ENCODE measurements at places on chromosomes 6 and 20.

- DNase-seq: no peak
Measured at GRCh38 chr6:84271061-84271716, 43.7 kb upstream of the CEP162 start.

GRCh38 chr6:129236001-129236517 lies 353.1 kb downstream of the LAMA2 start:
- no peak for DNase-seq

GRCh38 chr6:13872681-13873080 lies 52.1 kb upstream of the RNF182 start:
- no peak for DNase-seq

DNA sequence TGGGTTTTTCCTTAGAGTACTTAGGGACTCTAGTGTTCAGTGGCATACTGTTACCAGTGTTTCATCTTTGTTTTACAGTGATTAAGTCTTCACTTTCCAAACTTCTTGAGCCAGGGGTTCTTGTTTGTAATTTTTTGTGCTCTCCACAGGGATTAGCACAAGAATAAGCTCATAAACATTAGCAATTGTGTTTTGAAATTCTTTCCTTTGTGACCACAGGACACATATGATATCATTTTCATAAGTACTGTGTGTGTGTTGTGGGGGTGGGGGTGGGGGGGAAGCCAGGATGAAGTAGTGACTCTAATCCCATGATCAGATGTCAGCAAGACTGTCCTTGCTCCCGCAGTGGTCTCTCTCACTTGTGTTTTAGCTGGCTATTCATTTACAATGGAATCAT lies 101.5 kb upstream of the SCP2D1 start:
- no peak for DNase-seq

DNA sequence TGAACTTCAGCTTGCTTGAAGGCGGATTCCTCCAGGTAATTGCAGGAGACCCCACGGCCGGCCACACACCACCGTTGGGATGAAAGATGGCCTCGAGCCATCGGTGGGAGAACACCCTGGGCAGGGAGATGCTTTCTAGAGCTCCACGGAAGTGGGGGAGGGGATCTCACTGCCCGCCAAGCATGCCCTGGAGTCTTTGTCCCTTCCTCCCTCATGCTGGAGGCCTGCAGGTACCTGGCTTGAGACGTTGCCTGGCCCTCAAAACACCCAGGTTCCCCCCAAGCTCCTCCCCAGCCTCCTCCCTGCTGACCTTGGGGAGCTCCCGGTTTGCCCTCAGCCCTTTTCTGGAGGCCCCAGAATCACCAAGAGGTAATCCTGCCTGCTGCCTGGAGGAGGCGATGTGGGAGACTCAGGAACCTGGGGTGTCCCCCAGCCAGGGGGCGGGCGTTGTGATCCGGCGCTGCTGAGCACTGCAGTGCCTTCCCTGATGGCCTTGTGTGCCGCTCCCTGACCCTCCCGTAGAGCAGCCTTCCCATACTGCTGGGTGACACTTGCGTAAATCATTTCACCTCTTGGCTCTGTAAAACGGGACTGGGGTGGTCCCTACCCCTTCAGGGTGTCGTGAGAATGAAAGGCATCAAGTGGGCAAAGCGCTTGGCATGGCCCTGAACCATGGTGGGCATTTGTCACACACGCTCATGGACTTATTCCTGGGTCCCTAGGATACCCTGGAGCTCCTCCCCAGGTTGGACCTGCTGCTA lies 91.4 kb downstream of the CEBPB start:
- DNase-seq: no peak

DNA sequence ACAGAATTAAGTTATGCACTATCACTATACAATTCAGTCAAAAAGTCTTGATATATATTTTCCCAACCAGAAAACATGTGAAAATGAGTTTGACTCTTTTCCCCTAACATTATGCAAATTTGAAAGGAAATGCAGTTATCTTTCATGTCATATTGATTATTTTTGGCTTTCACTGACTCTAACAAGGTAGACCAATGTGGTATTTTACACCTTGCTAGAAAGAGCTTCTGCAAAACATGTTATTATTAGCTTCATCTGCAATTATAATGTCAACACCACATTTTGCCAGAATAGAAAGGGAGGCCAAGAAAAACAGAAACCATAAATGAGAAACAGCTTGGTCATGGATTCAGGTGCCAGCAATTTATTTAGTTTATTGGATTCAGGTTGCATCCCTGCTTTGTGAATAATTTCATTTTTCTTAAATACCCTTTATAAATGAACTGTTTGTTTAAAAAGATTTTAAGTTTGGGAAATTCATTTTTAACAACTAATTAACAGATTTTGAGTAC lies 226.1 kb upstream of the GJE1 start:
- DNase-seq: no peak

GRCh38 chr6:69238067-69238466 lies 558.7 kb downstream of the LMBRD1 start:
- DNase-seq: no peak

- DNase-seq: no peak
Measured at GRCh38 chr20:25045343-25045712, 12.6 kb downstream of the ACSS1 start.

- DNase-seq: no peak
Measured at GRCh38 chr20:24664266-24664986, 195.0 kb downstream of the SYNDIG1 start.

- DNase-seq: no peak
Measured at GRCh38 chr20:59518881-59519706, 85.2 kb upstream of the PHACTR3 start.

- no peak for DNase-seq
Measured at GRCh38 chr6:42028234-42029061, 21.9 kb upstream of the TAF8 start.

- no peak for DNase-seq
Measured at GRCh38 chr20:25574411-25574810, 10.9 kb downstream of the NINL start.

GRCh38 chr6:130696806-130697205 lies 130.4 kb upstream of the SMLR1 start:
- DNase-seq: no peak

DNA sequence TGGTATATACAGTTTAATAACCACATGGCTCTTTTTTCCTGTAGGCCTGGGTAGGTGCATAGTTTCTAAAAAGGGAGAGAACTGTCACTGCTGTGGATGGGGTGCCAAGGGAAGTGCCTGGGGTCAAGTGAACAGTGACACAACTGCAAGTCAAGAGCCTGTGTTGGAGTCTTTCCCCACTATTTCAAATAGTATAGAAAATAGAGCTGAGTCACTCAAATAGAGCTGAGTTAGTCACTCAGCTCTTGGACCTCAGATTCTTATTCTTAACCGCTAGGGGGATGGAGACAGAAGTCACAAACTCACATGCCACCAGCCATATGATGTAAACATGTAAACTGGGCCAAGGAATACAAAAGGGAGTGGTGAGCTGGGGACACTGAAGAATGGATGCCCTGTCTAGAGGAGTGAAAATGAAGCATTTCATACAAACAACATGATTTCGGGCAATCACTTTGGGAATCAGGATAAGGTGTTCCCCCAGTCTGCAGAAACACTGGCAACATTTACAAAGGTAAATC lies 2.1 kb downstream of the NQO2 start:
- DNase-seq: no peak

- DNase-seq: no peak
Measured at GRCh38 chr6:6560909-6561308, 27.6 kb upstream of the LY86 start.

GRCh38 chr6:2231438-2231837 lies 14.0 kb downstream of the GMDS start:
- no peak for DNase-seq

DNA sequence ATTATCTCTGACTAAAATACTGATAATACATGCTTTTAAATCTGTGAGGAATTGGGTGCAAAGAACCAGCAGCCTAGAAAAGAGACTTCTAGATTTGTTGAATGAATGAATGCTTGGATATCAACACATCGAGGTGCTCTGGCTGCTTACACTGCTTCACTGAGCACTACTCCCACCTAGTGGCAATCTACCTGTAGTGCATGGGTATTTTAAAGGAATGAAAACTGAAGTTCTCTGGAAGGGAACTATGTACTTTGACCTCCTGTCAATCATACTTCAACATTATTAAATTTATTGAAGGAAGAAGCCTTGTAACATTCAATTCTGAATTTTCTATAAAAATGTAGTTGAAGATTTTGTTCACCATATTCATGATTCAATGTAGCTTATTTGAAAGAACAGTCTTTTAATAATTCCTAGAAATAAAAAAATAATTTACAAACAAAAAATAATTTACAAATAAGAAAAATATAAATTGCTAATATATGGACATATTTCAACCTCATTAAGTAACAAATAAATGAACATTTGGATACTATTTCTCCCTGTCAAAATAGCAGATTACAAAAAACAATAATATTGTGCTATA lies 111.2 kb upstream of the MMS22L start:
- no peak for DNase-seq

GRCh38 chr20:53510262-53510661 lies 83.4 kb downstream of the ZNF217 start:
- no peak for DNase-seq

DNA sequence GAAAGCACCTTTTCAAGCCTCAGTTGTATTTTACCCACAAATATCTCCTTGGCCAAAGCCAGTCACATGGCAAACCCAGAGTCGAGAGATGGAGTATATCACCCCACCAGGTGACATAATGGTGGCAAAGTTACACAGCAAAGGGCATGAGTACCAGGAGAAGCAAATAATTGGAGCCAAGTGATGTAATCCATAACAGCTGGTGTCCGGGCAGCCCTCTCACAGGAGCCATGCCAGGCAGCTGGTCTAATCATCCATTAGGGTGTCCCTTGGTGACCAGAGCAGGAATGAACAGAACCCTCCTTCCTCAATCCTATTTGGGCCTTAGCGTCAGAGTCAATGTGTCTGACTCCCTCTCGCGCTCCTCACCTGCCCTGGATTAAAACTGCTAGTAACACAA lies 272.1 kb downstream of the LRFN2 start:
- no peak for DNase-seq

DNA sequence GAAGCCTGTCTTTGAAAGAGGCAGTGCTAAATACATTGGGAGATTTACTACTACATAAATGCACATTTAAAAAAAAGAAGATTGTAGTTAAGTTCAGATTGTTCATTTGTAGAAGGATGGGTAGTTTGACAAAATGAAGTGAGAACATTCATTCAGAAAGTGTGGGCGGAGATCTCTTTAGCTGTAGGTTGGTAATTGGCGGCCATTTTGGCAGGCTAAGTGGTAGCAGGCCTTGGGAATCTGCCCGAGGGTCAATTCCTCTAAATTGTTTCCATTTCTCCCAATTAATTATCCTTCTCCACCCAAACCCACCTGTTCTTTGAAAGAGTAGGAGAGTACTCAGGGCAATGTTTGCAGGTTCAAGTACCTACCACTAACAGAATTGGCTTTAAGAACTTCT lies 17.9 kb downstream of the SOX4 start:
- DNase-seq: no peak

- no peak for DNase-seq
Measured at GRCh38 chr20:9736373-9736772, 102.5 kb downstream of the PAK5 start.

- DNase-seq: no peak
Measured at GRCh38 chr20:1301031-1301529, 27.9 kb downstream of the SDCBP2 start.

- no peak for DNase-seq
Measured at GRCh38 chr6:128368213-128368944, 152.0 kb downstream of the PTPRK start.

- no peak for DNase-seq
Measured at GRCh38 chr6:141726248-141726647, 406.5 kb upstream of the GJE1 start.

- DNase-seq: no peak
Measured at GRCh38 chr6:157284738-157285421, 38.4 kb downstream of the TMEM242 start.

DNA sequence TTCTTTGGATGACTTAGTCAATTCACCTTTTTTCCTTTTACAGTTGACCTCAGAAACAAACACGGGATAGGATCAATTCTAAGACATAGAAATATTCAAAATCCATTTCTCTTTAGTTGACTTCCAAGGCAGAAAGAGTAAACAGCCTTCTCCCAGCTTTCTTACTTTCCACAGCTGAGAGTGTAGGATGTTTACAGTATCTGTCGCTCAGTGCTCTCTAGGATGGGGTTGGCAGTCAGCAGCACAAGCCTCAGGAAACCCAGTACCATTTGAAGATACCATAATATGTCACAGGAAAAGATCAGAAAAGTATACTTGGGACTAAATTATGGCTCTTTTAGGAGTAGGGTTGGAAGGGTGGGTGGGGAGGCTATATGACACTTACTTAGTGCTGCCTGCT lies 88.2 kb downstream of the OGFRL1 start:
- DNase-seq: no peak

GRCh38 chr6:100657678-100658330 lies 193.1 kb upstream of the SIM1 start:
- no peak for DNase-seq

GRCh38 chr6:138588805-138589434 lies 89.6 kb upstream of the NHSL1 start:
- no peak for DNase-seq

DNA sequence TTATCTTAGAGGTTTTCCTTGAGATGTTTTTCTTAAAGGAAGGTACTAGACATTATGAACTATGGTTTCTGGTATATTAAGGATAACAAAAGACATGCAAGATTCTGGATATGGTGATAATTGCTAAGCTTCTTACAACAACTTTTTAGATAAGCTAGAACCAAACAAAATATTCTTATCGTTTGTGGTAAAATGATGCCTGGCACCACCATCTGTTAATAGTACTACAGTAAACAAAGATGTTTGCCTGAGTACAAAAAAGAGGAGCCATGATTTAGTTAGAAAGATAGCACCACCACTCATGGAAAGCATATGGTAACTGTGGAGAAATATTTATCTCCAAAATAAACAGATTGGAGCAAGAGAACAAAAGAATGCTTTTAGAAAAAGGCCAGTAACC lies 747.3 kb downstream of the COL12A1 start:
- no peak for DNase-seq

DNA sequence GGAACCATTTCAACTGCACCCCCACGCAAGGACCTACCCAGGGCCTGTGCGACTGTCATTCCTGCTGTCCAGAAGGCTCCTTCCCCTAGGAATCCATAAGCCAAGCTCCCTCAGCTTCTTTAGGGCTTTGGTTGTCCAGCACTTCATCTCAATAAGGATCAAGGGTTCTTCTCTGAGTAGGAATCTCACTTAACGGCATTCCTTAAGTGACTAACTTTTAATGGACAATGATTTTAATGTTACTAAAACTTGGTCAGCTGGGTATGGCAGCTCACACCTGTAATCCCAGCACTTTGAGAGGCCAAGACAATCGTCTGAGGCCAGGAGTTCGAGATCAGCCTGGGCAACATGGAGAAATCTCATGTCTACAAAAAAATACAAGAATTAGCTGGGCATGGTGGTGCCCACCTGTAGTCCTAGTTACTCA lies 13.4 kb downstream of the UBE2V1 start:
- no peak for DNase-seq

- DNase-seq: no peak
Measured at GRCh38 chr20:24667689-24668383, 198.4 kb downstream of the SYNDIG1 start.

DNA sequence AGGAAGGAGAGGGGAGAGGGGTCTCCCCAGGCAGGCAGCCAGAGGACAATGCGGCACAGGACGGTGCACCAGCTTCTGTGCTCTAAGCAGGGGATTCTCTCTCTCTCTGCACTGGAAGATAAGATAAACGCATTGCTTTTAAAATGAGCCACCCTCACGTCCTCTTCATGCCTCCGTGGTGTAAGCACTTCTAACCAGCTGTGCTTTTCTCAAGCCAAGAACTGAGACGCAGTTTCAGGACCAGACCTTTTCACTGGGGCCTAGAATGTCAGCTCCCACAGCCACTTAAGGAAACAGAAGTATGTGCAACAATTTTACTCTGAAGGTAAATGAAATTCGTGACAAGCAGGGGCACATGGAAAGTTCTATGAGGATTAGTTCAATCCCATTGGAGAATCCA lies 82.4 kb downstream of the PSMB1 start:
- no peak for DNase-seq
